ENCODE measurements at places on chromosomes 4 and X. TPM values are rescaled to one million over a fixed set of nuclear protein-coding genes. Genes with fewer than 3 reads are reported as not detected.

CLNK gene
- total RNA-seq, result not detected

F8A2 gene
- total RNA-seq, result not detected

NEXMIF gene
- under 0.01 TPM for total RNA-seq

RBM46 gene
- not detected for total RNA-seq

SSX4 gene
- total RNA-seq, result not detected

CXorf49 gene
- not detected for total RNA-seq

SOWAHB gene
- total RNA-seq, result not detected

GABRQ gene
- total RNA-seq, result not detected

ZNF330 gene
- 58.7 TPM for total RNA-seq

TLR6 gene
- total RNA-seq, result 0.94 TPM
